ENCODE measurements at places on chromosomes 6 and 20. TPM values are rescaled to one million over a fixed set of nuclear protein-coding genes. Genes with fewer than 3 reads are reported as not detected.

Gene CALHM4
- not detected for total RNA-seq

Gene APCDD1L
- total RNA-seq = 9.8 TPM

Gene HTR1B
- 0.81 TPM for total RNA-seq

Gene SLC22A1
- total RNA-seq = 0.12 TPM

Data from hair follicle dermal papilla cell (primary cell).